GM13976 (cell line): ENCODE measurements at places on chromosomes 7 and 10.

DNA sequence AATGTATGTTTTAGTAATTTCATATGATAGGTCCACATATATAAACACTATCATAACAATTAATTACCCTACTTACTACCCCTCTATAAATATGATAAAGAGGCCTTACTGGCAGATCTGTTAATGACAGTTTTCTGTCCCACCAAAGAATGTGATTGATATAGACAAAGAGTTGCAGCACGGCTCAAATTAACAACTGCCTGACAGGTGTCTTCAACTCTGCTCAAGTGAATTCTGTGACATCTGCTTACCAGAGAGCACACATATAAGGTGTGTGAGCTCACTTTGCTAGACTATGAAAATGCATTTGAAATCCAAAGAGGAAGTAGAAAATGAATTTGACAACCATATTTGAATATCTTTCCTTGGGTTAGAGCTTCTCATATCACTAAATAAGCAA lies 36.6 kb downstream of the CACNA2D1 start:
- DNase-seq: no peak

DNA sequence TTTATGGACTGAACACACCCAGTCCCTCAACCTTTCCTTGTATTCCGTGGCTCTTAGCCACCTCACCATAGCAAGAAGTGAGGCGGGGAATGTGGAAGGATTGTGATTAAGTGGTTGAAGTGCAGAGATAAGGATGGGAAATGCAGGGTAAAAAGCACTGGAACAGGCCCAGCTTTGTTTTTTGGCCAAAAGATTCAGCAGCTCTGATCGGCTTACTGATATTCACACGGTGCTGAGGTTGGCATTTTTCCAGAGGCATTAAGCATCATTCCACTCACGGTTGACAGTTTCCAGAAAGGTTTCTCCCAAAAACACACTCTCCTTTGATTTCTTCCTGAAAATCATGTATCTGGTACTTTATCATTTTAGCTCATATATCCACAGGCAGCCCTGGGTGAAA lies 544.2 kb downstream of the CNTNAP2 start:
- DNase-seq: no peak

DNA sequence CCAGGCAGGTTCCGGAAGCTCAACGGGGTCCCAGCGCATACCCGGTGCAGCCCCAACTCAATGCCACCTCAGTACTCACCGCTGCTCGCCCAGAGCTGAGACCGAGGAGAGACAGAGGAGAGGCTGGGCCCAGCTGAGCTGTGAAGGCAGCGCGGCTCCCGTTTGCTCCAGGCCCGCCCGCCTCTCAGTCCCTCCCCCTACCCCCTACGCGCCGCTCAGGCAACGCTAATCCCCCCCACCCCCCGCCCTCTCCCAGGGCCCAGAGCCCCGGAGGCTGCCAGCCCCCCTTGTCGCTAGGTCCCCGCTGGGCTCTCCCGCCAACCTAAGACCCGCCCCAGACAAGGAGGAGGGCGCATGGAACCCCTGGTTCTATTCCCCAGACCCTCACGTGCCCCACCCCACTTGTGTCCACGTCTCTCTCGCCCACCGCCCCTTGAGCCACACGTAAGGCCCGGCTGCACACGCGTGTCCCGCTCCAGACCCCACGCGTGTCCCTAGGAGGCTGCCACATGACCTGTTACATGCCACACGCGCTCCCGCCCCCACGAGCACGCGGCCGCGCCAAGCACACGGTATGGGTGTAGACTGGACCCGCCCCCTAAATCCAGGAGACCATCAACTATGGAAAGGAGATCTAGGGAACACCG lies at the start of gene PSD:
PSD (minus strand) TSS at position 164 of the 647 bp plus-strand sequence. CDS start 1,747 bp downstream, outside the sequence.
- no peak for DNase-seq

DNA sequence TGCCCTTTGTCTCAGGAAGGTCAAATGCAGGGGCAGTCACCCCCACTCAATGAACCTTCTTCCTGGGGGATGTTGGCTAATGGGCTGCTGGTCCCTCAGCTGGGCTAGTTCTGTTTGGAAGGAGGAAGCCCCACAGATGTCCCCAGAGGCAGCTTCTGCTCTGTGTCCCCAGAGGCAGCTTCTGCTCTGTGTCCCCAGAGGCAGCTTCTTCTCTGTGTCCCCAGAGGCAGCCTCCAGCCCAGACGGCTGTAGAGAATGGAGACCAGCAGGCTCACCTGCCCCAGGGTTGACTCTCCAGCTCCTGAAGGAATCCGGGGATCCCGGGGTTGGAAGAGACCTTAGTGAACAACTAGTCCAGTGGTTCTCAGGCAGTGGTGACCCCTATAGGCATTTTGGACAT lies 62.5 kb upstream of the LEP start:
- no peak for DNase-seq

DNA sequence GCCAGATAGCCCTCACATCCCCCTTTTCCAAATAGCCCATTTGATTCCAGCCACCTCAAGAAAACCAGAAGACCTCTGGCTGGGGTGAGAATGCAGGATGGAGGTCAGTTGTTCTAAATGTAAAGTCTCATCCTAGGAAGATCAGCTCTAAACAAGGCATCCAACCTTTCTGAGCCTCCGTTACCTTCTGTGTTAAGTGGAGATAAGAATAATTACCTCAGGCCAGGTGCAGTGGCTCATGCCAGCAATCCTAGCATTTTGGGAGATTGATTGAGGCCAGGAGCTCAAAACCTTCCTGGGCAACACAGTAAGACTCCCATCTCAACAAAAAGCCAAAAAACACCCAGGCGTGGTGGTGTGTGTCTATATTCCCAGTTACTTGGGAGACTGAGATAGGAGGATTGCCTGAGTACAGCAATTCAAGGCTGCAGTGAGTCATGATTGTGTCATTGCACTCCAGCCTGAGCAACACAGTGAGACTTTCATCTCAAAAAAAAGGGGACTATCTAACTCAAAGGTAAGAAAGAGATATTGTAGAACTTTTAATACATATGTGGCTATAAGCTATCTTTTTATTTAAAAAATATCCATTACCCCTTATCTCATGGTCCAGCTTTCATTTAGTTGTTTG lies 43.5 kb downstream of the PRTFDC1 start:
- DNase-seq: no peak

DNA sequence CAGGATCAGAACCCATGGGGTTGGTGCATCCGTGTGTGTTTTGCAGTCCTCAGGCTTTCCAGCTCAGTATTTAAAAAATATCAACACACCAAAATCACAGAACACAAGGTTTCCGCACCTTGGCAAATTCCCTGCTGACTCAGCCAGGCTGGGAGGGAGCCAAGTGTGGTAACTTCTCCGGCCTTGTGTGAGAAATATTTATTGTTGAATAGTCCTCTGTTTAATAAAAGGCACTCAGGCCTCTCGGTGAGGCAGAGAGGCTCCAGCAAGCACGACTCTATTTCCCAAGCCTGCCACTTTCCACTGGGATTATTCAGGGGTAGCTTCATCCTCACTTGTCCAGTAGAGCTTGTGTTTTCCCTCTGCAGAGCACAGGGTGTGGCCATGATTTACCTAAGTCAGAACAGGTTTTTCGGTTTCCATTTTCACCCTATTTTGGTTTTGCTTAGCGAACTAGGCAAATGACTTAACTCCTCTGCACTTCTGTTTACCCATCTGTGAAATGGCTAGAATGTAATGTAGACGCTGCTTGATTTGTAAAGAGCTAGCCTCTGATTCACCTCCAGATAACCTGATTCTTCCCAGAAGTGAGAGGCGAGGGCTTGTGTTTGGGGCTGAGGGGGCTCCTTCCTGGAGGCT lies 13.0 kb upstream of the CHST15 start:
- DNase-seq: peak; percentile 75

GRCh38 chr10:63206576-63206975 lies 73.4 kb downstream of the NRBF2 start:
- DNase-seq: no peak

DNA sequence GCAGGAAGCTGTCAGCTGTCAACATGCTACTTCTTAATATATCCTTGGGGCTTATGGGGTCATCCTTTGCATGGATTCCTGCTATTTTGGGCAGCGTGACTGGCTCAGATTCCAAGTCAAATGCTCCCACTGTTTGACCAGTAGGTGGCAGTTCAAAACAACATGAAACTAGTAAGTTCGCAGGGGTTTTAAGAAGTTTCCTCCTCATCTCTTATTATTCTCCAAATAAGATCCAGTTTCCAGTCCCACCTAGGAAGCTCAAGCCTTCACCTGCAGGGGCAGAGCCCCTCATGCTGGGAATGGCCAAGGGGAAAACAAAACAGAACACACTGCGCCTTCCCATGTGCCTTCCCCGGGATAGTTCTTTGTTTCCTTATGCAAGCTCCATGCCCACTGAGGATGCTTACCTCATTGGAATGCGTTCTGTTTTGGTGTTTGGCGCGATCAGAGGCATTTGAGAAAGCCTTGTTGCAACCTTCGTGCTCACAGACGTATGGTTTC lies 259.8 kb downstream of the GLI3 start:
- no peak for DNase-seq

DNA sequence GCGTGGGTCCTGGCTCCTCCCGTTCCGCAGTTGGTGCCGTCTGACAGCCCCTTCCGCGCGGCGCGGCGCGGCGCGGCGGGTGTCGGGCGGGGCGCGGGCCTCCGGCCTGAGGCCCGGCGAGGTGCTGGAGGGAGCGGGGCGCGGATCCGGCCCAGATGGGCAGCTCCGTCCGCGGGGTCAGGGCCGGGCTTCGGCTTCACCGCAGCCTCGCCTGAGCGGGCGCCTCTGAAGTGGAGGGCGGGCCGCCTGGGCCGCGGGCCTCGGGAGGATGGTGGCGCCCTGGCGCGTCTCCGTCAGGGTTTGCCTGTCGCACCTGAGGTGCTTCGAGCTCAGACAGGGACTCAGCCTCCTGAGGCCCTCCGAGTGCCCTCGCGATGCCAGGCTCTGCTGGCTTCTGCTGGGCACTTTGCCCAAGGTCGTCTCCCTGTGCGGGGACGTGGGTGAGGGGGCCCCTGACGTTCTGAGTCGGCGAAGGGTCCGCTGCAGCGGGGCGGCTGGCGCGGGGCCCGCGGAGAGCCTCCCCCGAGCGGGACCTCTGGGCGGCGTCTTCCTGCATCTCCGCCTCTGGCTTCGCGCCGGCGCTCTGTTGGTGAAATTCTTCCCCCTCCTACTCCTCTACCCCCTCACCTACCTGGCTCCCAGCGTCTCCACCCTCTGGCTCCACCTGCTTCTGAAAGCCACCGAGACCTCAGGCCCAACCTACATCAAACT lies 473 bp downstream of the ADCK2 start:
- DNase-seq: peak; percentile 71

- no peak for DNase-seq
Measured at GRCh38 chr7:34036051-34036920, 130.9 kb downstream of the BMPER start.

DNA sequence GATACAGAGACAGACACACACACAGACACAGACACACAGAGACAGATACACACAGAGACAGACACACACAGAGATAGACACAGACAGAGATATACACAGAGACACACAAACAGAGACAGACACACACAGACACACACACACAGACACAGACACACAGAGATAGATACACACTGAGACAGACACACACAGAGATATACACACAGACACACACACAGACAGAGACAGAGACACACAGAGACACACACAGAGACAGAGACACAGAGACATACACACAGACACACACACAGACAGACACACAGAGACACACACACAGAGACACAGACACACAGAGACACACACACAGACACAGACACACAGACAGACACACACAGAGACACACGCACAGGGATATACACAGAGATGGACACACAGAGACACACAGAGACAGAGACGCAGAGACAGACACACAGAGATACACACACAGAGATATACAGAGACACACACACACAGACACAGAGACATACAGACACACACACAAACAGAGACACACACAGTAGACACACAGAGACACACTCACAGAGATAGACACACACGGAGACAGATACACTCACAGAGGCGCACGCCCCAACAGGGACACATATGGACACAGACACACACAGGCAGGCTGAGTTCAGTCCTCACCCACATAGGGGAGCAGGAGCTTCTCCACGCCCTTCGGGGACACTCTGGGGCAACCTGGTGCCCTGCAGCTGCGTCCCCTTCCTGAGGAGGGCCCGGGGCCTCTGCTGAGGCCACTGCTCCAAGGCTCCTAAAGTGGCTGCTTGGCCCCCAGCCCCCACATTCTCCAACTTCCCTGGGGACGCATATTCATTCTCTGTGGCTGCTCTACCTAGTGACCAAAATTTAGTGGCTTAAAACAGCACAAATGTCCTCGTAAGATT lies 10.3 kb upstream of the PPP2R2D start:
- no peak for DNase-seq

DNA sequence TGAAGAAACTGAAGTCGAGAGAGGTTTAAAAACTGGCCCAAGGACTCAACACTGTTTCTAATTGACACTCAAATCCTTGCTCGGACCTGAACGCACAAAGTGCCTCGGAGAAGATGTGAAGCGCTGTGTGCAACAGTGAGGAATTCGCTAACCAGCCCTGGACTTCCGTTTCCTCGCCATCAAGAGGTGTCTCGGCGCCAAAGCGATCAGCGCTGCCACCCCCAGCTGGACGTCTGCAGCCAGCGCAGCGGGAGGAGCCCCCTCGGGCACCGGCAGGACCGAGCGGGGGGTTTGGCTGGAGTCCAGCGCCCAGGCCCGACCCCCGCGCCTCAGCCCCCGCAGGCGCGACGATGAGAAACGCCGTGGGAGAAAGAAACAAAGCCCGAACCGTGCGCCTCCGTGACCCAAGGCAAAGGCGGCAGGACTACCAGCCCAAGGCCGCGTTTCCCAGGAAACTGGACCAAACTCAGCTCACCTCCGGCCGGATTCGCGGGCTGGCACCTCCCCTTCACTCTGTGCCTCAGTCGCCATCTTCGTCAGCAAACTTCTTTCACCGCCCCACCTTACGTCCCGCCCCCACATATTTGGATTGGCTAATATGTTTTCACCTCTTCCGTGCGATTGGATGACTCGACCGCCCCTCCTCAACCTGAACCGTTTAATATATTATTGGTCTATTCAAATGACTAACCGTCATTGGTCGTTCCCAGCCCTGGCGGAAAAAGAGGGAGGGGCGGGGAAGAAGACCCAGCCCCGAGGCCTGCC lies at the start of gene ARHGAP19:
ARHGAP19 (minus strand) TSS at position 541 of the 765 bp plus-strand sequence; CDS start at position 531, 10 bp downstream.
- DNase-seq: peak; percentile 94

GRCh38 chr7:17815318-17815717 lies 125.0 kb downstream of the SNX13 start:
- DNase-seq: no peak

GRCh38 chr10:3372281-3372680 lies 199.7 kb upstream of the PITRM1 start:
- DNase-seq: no peak

- no peak for DNase-seq
Measured at GRCh38 chr7:132419542-132419941, 156.7 kb downstream of the PLXNA4 start.

DNA sequence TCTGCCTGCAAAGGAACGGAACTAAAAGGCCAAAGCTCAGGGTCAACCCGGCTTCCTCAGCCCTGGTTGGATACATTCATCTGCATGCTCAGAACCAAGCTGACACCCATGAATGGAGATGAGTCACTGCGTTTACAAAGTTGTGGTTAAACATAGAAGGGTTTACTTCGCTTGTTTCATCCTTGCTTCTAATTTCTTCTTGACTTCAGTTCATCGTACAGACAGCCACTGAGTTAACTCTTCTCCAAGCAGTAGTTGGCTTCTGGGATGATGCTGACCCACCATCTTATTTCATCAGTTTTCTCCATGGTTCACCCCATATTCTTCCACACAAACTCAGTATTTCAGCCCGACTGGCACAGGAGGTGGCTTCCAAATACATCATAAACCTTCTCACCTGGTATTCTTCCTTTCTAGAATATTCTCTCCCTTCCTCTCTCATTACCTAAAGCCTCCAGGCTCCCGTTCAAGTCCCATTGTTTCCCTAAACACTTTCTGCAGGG lies 166.3 kb upstream of the RNF32 start:
- no peak for DNase-seq

GRCh38 chr7:37027557-37028341 lies 303.5 kb upstream of the AOAH start:
- no peak for DNase-seq
